ENCODE measurements at places on chromosomes 1 and 21.

DNA sequence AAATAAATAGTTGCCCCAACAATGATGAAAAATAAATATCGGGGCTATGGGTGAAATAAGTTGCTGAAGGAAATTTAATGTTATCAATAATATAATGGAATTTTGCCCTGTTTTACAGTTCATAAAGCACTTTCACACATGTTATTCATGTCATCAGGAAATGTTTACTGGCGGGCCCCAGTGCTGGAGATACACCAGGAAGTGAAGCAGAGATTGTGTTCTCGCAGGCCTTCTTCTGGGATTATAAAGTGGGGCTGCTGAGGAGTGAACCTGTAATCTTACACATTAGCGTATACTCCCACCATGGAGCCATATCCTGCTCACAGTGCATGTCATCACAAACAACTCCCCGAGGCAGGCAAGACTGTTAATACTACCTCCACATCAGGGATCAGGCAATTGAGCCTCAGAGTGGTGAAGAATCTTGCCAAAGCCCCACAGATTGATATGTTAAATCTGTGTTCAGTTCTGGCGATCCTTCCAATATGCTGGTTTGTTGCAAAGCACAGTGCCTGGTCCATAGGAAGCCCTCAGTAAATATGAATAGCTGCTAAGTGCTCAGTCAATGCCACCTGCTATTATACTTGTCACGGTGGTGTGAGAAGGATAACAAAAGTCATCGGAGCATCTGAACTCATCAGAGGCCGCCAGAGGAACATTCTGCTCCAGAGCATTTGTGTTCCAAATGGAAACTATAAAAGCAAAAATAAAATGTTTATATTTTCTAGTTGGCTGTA is 104.4 kb upstream of the UBE2U start:
- no peak for DNase-seq

GRCh38 chr1:145782272-145783099 is 41.4 kb downstream of the RNF115 start:
- DNase-seq = no peak

DNA sequence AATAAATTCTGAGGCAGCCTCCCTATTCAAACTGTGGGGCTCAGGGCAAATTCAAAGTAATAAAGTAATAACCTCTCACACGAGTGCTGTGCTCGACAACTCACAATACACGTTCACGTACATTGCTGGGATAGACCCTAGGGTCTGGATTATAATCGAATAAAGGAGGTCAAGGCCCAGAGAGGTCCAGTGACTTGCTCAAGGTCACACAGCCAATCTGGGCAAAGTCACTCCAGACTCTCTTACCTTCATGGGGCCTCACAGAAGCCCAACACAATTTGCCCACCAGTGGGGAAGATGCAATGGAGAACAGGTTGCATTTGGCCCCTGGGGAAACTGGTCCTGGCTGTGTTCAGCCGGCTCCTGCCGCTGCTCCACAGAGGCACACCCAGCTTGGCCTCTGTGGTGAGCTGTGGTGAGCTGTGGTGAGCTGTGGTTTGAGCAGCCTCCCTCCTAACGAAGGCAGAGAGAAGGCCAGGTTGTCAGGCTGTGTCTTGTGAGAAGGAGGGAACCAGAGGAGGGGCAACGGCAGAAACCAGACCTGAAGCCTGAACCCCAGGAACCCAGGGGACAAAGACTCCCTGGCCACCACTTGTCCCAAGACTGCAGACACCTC is 35.1 kb downstream of the NUAK2 start:
- peak; percentile 80 for DNase-seq

DNA sequence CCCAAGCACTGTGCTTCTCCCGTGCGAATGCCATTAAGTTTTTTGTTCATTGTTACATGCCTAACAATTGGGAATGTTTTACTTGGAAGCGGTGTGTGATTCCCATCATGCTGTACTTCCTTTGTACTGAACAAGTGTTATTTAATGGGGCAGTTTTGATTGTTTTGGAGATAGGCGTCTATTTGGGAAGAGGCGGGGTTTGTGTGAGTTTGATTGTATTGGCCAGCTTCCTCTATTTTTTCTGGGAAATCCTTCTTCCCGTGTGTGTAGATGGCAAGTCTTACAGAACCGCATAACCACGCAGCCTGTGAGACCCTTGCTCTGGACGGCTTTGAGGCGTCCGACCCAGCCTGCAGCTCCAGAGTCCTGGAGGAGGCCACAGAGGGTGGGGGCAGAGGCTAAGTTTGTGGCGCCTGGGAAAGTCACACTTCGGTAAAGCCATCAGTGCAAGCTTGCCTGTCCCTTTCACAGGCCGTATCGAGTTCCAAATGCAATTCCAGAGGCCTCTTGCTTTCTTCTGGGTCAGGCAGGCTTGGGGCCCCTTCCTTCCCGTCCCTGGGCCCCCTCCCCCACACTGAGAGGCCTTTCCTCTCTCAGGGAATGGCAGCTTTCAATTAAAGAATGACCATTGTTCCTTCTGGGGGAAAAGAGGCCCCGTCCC is 210.3 kb downstream of the TOMM20 start:
- DNase-seq = no peak

GRCh38 chr21:17609681-17610080 is 3.0 kb downstream of the BTG3 start:
- no peak for DNase-seq

DNA sequence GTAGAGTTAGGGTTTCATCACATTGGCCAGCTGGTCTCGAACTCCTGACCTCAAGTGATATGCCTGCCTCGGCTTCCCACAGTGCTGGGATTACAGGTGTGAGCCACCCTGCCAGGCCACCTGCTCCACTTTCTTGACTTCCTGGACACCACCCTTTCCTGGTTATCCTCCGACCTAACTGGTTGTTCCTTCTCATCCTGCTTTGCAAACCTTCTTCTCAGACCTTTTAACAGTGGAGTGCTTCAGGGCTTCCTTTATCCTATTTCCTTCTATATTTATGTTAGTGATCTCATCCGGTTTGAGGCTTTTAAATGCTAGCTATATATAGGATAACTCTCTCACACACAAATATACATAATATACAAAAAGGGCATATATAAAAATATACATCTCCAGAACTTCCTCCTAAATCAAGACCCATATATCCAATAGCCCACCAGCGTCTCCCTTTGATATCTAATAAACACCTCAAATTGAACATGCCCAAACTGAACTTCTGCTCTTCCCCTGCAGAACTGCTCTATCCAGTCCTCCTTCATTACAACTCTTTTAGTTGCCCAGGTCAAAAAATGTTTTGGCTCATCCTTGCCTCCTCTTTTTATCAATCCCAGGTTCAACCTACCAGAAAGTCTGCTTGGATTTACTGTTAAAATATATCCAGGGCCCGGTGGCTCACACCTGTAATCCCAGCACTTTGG is 19.5 kb upstream of the UQCRHL start:
- DNase-seq = no peak

DNA sequence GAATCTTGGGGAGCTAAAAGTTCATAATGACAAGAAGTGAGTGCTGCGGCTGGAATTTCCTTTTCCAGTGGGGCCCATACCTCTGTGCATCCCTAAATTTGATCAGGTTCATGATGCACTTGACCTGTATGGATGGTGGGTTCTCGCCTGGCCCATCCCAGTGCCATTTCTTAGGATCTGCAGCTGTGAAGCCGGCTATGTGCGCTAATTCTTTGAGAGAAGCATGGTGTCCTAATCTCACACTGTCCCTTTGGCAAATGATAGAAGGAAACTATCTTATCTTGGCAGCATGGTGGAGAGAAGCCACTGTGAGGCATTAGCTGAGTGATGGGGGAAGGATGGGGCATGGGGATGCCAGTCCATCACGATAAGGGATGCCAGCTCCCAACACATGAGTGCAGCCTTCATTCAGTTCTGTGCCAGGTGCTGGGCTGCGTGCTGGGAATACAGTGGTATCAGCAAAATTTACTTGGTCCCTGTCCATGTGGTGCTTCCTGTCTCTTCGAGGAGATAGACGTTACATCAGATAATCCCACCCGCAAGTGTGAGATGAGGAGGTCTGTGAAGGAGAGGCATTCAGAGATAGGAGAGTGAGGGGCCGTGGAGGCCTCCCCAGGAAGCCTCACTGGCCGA is 30.5 kb downstream of the STUM start:
- no peak for DNase-seq

DNA sequence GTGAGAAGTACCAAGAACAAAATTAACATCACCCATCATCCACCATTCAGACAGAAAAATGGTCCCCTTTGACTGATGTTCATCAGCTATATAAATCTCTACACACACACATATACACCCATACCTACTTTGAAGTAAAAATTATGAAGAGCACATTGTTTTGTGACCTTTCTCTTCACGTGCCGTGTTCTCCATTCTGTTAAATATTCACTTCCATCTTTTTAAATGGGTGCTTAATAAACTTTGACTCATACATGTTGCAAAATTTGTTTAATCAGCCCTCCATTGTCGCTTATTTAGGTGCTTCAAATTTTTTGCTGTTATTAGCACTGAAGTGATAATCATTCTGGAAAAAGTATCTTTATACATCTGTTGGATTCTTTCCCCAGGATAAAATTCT is 80.1 kb downstream of the CLIC6 start:
- no peak for DNase-seq

DNA sequence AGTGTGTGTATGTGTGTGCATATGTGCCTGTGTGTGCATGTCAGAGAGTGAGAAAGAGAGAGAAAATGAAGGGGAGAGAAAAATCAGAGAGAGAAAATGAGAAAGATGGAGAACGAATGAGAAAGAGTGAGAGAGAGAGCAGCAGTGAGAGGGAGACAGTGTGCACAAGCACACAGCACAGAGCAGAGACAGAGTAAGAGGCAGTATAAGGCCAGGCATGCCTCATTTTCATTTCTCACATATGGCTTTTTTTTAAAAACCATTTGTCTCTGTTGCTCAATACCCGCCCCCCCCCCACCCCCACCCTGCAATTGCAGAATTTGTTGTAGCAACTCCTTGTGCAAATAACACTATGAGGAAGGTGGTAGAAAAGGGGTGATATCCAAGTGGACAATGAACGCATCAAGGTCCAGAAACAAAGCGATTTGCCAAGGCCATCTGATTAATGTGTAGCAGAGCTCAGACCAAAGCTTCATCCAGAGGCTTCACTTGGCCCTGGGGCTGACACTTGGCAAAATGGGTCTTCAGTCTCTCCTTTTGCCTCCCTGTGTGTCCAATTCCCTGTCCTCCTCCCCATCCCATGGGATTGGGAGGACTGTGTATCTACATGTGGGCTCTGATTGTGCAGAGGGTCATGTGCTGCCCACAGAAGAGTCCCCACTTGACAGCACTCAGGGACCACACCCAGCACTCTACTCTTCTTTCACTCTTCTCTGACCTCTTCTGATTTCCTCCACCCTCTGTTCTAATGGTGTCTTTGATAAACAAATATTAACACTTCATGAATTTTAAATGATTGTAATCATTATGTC is 38.9 kb upstream of the HSD3B1 start:
- no peak for DNase-seq

GRCh38 chr1:56824271-56824670 is 5.1 kb upstream of the FYB2 start:
- no peak for DNase-seq

DNA sequence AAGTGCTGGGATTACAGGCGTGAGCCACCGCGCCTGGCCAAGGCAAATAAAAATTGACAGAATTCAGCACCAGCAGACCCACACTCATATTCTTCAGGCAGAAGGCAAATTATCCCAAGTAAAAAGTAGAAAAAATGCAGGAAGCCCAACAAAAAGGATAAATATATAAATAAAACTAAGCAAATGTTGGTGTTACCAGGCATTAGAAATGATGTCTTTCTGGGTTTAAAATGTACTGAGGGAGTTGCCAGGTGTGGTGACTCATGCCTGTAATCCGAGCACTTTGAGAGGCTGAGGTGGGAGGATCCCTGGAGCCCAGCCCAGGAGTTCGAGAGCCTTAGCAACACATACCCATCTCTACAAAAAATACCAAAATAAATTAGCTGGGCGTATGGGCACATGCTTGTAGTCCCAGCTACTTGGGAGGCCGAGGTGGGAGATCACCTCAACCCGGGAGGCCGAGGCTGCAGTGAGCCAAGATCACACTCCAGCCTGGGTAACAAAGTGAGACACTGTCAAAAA is 6.3 kb downstream of the INTS11 start:
- no peak for DNase-seq

GRCh38 chr1:113129529-113130185 is 56.7 kb downstream of the LRIG2 start:
- no peak for DNase-seq

- no peak for DNase-seq
Observed at GRCh38 chr1:44660176-44660575, 14.1 kb downstream of the TMEM53 start.

- no peak for DNase-seq
Observed at GRCh38 chr1:190975827-190976226, 498.2 kb upstream of the BRINP3 start.

DNA sequence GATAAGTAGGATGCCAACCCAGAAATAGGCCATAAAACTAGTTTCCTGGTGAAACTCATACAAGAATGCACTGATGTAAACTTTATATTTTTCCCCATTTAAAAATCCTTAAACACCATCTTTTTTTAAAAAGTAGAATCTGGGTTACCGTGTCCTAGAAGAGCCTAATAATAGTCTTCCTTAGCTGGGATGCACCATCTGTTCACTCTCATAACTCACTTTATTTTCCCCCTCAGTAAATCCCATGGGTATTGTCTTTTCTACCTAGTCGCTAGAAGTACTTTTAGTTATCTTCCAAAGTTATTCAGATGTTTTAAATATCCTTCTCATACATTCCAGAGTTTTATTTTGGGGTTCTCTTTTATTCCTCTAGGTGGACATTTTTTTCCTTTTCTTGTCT is 250.2 kb downstream of the PLA2G4A start:
- no peak for DNase-seq

DNA sequence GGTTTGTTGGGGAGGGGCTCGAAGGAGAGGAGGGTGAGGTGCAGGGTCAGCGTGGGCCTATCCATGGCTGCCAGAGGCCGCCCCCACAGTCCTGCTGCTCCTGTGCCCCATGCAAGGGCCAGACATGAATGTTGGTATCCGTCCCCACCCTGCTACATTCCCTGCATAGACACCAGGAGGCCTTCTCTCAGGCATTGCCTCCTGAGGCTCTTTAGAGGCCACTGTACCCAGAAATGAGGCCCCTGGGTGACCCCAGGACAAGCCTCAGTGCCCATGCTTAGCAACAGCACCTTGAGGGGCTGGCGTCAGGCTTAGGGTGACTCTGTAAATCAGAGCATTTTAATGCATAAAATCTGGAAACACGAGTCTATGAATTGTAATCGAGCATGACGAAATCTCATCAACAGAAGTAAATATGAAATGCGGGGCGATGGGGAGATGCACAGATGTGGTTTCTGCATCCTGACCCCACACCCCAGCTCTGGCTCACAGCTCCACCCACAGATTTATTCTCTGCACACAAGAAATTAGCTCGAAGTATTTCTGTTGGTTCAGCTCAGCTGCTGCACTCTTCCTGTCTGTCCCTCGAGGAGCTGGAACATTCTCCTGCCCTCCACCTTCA is 124.0 kb upstream of the CSF3R start:
- no peak for DNase-seq

DNA sequence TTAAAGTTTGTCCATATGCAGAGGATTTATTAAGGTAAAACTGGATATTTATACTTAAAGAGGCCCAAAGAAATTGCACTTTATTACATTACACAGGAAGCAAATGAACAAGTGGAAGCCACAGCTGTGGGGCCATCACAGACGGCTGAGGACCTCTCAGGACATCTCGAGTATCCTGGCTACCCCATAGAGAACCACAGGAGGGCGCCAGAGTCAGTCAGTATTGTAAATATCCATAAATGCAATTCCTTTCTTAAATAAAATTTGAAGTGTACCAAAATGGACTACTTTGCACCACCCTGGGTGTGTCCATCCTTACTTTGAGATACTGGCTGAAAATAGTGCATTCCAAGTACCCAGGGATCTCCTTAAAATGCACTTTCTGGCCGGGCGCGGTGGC is 257.2 kb downstream of the MRPL39 start:
- DNase-seq = peak; percentile 39
